ENCODE measurements at places on chromosomes 2 and 18. TPM values are rescaled to one million over a fixed set of nuclear protein-coding genes. Genes with fewer than 3 reads are reported as not detected.

GAL3ST2 gene
- 1.5 TPM for total RNA-seq

DNA sequence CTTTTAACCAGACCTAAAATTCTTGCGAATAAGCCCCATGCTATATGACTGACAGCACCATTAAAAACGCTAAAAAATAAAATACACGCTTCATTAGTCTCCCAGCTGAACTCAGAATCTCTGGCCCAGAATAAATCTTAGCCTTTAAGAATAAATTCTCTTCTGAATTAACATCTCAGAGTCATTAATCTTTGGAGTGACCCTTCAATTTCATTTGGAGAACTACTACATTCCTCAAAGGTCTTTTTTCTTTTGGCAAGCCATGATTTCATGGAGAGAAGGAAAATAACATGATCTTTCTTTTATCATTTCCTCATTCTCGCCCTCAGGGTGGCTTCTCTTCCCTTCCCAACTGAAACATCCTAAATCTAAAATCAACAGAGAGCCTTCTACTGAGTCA, 259.0 kb downstream of the AFF3 start:
- DNase-seq = no peak

DNA sequence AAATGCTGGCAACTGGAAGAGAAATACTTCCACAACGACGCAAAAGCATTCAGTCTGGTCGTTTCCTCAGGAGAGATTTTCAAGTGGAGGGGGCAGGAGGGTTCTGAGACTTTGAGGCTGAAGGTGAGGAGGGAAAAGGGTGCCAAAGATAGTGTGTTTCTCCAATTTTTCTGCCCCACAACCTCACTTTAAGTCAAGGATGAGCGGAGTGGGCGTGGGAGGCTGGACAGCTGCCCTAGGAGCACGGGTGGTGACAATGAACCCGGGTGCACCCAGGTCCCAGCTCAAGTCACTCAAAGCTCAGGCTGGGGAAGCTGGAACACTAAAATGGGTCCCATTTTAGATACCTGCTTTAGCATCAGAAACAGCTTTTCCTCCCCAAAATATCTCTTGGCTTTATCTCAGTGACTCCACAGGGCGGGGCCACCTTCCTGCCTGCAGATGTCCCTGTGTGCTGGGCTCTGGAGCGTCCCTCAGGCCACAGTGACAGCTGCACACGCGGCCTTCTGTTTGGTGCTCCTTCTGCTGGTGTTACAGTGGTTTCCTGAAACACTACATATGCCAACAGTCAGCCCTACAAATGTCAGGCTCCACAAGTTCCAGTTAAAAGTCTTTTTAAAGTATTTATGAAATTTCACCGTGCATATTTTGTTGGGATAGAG, 1.4 kb upstream of the MBP start:
- no peak for DNase-seq

GRCh38 chr2:44155666-44156446, 12.8 kb upstream of the PPM1B start:
- no peak for DNase-seq

DNA sequence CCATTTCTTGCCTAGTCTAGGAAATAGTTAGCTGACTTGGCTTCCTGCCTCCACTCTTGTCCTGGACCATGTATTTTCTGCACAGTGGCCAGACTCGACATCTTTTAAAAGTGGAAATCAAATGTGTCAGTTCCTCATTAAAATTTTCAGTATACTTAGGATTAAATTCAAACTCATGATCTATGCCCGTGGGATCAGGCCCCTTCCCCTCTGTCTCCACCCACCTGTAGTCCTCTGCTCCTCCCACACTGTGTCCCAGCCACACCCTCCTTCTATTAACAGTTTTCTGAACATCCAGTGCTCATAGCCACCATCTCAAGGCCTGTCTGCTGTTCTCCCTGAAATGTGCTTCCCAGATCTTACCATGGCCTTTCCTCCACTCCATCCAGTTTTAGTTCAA, 13.3 kb downstream of the ARHGAP25 start:
- DNase-seq = no peak

DNA sequence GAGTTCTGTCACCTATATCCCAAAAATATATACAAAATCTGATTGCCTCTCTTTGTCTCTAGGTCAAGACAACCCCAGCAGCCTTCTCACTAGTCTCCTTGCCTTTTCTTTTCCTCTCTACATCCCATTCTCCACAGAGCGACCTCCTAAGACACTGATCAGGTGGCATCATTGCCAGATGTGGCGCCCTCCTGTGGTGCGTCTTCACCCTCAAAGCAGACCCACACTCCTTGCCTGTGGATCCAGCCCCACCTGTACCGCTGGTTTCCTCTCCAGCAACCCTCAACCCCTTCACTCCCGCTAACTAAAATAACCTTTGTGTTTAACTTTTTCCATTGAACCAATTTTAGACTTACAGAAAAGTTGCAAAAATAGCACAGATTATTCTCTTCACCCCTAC, 273.3 kb downstream of the GLI2 start:
- DNase-seq = peak; percentile 78
